Osteoblast (primary cell): ENCODE measurements at places on chromosomes 1 and 21.

DNA sequence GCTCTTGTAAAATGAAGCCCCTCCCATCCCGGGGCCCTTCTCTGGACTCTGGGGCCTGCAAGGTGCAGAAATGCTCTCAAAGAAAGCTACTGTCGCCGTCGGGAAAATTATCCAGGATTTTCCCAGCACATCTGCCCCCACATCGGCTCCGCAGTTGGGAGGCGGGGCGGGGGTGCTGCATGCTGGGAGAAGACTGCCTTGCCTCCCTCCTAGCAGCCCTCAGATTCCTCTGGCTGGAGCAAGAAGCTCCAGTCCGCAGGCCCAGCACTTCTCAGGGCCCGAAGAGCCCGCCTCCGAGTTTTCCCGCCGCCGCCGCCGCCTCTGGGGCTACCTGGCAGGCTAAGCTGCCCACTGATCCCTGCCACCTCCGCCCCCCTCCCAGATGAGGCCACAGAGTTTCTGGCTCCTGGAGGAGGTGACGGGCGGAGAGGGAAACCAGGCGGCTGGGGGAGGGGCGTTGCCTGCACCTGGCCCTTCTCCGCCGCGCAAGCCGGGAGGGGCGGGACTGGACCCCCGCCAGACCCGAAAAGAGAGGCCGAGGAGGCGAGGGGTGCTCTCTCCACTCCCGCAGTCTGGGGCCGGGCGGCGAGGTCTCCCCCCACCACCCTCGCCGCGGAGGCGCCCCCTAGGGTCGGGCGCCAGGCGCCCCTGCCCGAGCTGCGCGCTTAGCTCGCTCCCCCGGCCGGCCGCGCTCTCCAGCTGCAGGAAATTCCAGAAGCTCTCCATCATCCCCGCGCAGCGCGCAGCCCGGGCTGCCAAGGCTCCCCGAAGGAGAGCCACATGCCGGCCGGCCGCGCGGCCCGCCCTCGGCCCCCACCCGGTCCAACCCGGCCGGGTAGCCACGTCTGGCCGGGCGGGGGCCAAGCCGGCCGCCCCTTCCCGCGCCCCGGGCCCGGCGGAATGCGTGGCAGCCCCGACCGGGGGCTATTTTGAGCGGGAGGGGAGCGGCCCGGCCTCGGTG, 28.8 kb downstream of the AHDC1 start:
- peak; percentile 99 for DNase-seq

DNA sequence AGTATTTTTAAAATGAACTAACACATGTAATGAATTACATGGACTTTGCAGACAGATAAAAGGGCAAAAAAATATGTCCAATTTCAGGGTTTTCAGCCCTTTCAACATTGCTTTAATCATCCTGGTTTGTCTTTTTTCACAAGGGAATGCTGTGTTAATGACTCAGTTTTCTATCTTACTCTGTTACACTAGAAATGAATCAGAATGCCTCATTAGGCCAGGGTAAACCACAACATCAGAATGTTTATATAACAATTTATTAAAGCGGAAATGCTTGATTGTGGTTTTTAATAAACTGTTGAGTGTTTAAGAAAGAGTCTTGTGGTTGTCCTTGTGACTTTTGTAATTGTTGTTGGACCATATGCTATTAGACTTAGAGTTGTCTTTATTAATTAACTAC, 13.5 kb downstream of the GORAB start:
- DNase-seq = peak; percentile 45

- no peak for DNase-seq
Observed at GRCh38 chr21:44790368-44790767, 11.3 kb downstream of the UBE2G2 start.

DNA sequence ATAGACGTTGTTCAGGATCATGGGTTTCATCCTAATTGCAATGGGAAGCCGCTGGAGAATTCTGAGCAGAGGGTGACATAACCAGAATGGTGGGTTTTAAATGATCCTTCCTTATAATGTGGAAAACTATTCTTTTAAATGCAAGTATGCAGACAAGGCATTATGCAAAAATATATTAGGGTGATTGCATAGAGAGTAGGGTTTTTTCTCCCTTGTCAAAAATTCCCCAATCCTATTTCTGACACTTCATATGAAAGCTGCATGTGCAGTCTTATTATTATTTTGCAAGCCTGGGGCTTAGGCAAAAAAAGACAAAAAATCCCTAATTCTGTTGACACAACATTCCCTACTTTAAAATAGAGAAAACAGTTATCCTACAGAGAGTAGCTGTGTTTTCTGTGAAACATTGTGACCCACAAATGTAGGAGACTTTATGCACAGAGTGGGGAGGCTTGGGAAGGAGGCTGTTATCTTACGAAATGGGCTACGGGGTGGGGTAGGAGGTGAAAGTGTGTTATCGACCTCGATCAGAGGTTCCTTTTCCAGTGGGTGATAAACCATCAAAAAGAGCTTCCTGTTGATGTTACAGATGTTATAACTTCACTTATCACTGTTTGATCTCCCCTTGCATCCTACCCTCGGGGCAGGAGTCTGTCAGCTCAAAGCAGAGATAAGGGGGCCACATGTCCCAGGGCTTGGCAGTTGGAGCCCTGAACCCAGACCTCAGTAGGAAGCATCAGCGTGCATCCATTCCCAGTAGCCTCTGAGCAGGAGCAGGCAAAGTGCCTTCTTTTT, 27.2 kb downstream of the RHEX start:
- no peak for DNase-seq

DNA sequence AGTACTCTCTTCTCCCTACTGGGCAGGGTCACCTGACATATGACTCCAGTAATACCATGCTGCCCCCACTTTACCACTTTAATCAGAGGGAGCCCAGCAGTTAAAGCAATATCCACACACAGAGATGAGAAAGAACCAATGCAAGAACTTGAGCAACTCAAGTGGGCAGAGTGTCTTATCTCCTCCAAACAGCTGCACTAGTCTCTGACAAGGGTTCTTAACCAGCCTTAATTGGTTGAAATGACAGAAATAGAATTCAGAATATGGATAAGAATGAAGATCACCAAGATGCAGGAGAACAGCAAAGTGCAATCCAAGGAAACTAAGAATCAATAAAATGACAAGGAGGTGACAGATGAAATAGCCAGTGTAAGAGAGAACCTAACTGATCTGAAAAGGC, 91.0 kb downstream of the KCNT2 start:
- DNase-seq = no peak

- DNase-seq = no peak
Observed at GRCh38 chr21:27841084-27841672, 874.3 kb upstream of the ADAMTS5 start.

DNA sequence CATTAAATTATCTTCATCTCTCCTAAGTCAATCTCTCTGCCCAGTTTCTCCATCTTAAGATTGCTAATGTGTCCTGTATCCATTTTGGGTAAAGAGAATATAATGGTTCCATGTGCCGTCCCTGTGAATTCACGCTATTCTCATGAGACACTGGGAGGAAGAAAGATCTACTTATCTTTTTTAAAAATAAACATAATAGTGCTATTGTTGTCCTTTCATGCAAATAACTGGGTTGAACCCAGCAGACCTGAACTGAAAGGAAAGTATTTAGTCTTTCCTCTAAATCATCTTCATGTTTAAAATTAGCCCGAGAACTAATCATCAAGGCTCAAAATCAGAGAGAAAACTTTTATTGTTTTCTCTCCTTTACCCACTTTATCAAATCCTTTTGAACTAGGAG, 22.4 kb downstream of the SLAMF1 start:
- DNase-seq = no peak

- no peak for DNase-seq
Observed at GRCh38 chr1:203215573-203215972, 13.9 kb downstream of the CHIT1 start.

DNA sequence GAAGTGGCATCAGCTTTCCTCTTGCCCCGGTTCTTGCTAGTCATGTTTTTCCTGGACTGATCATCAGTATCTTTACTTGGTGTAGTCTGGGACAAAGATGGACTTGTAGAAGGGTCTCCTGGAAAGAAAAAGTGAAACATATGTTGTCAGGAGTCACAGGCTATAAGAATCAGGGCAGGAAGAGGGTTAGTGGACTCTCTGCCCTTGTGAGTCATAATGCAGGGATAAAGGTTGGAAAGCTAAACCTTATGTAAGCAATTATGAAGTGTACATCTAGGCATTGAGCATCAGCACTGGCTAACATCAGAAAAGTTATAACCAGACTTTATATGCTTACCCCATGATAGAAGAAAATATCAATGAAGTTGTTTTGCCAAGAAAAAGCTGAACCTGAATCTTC, 51.2 kb downstream of the XKR8 start:
- DNase-seq = no peak

DNA sequence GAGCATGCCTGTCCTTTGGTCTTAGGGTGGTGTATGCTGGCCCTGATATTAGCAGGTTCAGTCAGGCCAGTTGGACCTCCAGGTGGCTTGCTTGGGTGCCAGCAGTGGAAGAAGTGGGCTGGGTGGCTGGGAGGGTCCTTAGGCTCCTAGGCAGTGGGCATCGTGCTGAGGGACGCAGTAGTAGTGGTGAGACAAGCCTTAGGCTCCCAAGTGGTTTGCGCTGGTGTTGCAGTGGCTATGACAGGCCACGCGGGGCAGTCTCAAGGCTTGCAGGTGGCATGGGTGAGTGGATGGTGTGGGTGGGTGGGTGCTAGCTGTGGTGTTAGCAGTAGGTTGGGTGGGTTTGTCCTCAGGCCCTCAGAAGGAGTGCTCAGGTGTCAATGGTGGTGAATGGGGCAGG, 162.3 kb downstream of the FMN2 start:
- DNase-seq = no peak

DNA sequence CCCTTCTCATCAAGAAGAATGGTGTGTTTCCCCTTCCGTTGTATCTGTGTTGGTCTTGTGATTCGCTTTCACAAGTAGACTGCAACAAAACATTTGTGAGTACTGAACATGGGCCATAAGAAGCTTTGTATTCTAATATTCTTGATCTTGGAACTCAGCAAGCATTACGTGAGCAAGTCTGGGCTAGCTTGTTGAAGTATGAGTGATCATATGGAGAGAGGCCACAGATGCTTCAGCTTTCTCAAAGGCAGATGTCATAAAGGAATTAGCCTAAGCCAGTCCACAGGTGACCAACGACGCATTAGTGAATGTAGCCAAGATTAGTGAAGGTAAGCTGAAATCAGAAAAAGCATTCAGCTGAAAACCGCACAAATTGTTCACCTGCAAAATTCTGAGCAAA, 609.6 kb upstream of the NEGR1 start:
- DNase-seq = no peak

DNA sequence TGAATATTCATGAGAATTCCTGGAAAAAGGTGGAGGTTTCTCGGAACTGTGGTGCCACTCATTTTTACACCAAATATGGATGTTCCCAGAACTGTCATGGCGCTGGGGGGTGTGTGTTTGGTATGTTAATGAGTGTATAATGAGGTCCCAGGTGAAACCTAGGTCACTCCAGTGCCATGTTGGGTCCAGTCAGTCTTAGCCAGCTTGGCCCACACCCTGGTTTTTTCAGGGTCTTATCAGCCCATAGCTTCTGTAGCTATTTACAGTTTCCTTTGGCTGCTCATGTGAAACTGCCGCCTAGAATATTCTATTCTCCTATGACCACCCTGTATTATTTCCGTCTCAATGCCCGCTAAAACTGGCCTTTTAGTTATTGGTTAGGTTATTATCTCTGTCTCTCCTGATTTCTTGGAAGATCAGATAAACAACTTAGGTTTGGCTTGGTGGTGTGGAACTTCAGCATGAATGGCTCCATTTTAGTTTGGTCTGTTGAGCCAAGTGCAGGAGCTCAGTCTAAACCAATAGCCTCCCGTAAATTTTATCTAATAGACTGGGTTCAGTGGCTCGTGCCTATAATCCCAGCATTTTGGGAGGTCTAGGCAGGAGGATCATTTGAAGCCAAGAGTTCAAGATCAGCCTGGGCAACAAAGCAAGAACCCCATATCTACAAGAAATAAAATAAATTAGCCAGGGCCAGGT, 42.1 kb upstream of the EDARADD start:
- no peak for DNase-seq

DNA sequence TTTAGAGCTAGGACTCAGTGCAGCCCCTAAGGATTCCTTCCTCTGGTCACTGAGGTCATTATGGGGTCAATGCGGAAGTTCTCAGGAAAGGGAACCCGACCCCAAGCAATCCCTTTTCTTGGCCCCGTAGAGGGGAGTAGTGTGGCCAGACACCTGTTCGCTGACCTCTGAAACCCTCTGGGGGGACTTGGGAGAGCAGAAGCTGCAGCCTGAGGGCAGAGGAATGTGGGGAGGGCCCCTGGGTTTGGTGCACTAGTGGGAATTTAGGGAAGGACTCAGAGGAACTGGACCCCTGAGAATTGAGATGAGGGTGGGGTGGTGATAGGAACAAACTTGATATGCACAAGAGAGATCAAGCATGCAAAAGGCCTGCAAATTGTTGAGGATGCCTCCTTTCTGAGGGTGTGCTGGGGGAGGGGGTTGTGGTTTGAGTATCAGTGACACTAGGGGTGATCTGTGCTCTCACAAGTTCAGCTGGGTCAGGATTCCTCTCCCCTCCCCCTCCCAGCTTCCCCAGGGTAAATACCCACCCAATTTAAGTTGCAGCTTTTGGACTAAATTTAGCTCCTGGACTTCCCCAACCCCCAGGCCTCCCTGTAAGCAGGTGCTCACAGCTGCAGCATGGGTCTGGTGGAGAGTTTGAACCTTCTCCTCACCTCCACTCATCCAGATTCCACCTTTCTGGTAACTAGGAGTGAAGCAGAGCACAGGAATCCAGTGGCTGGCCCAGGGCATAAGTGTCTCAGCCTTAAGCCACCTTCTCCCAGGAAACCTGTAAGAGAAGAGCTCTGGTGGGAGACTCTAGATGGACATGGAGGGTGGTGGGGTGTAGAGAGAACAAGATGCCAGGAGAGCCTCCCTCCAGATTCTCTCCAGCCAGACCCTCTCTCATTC, 13.5 kb downstream of the ADAMTSL4 start:
- peak; percentile 62 for DNase-seq

- no peak for DNase-seq
Observed at GRCh38 chr1:233376382-233377110, 49.0 kb downstream of the MAP3K21 start.

GRCh38 chr1:81548918-81549587, 251.7 kb upstream of the ADGRL2 start:
- DNase-seq = no peak

DNA sequence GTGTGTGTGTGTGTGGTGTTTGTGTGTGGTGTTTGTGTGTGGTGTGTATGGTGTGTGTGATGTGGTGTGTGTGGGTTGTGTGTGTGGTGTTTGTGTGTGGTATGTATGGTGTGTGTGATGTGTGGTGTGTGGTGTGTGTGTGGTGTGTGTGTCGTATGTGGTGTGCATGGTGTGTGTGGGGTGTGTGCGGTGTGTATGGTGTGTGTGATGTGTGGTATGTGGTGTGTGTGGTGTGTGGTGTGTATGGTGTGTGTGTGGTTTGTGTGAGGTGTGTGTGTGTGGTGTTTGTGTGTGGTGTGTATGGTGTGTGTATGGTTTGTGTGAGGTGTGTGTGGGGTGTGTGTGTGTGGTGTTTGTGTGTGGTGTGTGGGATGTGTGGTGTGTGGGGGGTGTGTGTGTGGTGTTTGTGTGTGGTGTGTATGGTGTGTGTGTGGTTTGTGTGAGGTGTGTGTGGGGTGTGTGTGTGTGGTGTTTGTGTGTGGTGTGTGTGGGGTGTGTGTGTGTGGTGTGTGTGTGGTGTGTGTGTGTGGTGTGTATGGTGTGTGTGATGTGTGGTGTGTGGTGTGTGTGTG, 106.2 kb upstream of the ADAR start:
- no peak for DNase-seq

- DNase-seq = peak; percentile 83
Observed at GRCh38 chr1:20729990-20730689, 2.4 kb downstream of the SH2D5 start.

- no peak for DNase-seq
Observed at GRCh38 chr1:44603718-44604117, 70.6 kb downstream of the TMEM53 start.
